ENCODE measurements at places on chromosomes 16 and 17.

DNA sequence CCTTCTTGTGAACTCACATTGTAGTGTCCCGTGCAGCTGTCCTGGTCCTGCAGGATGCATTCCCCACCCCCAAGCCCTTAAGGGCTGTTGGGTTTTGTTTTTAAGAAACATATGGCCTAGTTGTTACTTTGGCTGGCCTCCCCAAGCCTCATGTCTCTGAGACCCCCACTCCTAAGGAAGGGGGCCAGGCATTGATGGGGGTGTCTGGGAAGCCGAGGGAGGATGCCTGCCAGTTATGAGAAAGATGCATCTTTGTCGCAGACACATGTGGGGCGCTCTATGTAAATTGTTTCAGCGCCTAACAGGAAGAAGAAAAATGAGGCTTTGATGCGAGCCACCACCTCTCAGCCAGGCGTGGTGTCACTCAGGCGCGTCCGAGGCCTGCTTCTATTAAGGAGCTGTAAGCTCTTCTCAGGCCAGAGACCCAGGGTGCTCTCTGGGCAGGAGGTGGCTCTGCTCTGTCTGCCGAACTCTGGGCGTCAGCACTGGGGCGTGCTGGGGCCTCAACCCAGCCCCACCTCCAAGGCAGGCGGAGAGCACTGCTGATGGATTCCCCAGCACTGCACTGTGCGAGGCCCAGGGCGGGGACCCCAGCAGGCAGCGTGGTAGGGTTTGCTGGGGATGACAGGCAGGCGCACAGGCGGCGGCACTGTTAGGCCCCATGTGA, 70.6 kb downstream of the SREBF1 start:
- DNase-seq = no peak

GRCh38 chr16:88393034-88393433, 10.3 kb downstream of the ZNF469 start:
- no peak for DNase-seq

GRCh38 chr17:29215717-29216116, 30.9 kb upstream of the CRYBA1 start:
- no peak for DNase-seq

- no peak for DNase-seq
Observed at GRCh38 chr17:14759325-14759724, 458.4 kb downstream of the HS3ST3B1 start.

- DNase-seq = no peak
Observed at GRCh38 chr16:67137605-67138004, 13.2 kb downstream of the B3GNT9 start.

- DNase-seq = no peak
Observed at GRCh38 chr17:74702116-74702871, 10.4 kb downstream of the CD300LF start.

- no peak for DNase-seq
Observed at GRCh38 chr17:65813306-65813705, 251.9 kb upstream of the AXIN2 start.

GRCh38 chr16:72908362-72909167, 139.4 kb downstream of the ZFHX3 start:
- no peak for DNase-seq

DNA sequence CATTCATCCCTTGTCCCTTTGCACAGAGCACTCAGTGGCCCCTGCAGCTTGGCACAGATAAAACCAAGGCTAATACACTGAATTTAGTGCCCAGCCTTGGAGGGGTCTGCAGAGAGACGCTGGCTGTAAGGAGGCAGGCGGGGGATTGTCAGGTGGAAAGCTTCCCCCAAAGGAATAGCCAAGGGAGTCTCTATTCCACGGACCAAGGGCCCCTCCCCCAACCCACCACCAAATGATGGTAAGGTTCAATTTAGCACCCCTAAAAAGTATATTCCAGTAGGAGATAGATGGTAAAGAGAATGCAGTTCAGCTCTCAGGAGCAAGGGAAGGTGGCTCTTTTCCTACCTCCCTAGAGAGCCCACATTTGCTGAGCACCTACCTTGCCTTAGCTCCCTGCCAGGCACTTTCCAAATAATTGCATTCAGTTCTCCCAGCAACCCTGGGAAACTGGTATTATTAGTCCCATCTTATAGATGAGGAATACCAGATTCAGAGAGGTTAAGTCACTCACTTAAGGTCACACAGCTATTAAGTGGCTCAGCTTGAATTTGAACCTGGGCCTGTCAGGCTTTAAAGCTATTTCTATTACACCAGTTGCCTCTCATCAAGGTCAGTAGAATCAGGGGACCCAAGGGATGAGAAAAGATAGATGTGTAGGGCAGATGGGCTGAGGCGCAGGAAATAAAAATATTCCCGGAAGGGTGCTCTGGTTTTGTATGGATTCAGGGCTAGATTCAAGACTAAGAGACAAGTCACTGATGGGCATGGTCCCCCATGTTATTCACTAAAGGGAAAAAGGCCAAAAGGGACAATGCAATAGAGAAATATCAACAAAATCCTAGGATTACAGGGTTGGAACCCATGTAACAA, 20.0 kb upstream of the ZFHX3 start:
- DNase-seq = no peak

GRCh38 chr17:49117587-49118230, 14.9 kb upstream of the B4GALNT2 start:
- no peak for DNase-seq

DNA sequence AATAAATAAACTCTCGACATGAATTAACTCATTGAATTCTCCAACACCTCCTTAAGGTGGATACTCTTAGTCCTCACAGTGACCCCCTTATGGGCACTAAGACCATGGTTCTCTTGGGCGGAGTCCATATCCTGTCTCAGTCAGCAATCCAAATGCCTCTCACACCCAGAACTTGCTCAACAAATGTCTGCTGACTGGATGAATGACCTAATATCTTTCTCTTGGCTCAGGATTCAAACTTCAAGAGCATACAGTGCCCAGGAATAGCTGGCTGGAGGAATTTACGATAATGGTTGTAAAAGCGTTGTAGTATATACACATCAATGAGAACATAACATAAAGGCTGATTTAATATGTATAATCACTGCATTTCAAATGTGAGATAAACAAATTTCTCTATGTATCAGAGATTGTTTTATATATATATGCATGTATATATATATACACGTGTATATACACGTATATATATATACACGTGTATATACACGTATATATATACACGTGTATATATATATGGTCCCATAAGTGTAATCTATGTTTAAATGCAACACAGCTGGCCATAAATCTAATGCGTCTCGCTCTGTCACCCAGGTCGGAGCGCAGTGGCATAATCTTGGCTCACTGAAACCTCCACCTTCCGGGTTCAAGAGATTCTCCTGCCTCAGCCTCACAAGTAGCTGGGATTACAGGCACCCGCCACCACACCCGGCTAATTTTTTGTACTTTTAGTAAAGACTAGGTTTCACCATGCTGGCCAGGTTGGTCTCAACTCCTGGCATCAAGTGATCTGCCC, 6.5 kb upstream of the UBB start:
- no peak for DNase-seq

GRCh38 chr17:1714427-1714979, 4.3 kb upstream of the TLCD2 start:
- no peak for DNase-seq

DNA sequence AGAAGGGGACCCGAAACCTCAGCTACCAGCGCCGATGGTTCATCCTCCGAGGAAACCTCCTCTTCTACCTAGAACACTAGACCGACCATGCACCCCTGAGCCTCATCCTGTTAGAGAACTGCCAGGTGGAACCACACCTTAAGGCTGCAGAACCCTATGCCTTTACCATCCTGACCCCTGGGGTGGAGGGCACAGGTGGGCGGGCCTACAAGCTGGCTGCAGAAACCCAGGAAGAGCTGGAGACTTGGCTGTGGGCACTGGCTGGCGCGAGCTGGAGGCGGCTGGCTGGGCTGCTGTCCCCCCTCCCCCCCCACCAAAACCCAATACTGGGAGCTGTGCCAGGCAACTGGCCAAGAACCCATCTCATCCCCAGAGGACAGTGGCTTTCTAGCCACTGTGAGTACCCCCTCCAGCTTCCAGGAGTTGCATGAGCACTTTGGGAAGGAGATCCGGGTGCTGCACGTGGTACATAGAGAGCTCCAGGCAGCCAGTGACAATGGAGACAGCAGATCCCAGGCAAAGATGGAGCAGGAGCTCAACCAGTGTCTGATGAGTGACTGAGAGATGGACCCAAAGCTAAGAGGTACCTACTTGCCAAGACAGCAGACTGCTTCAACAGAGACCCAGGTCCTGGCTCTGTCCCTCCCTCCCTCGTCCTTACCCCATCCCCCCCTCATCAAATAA, 1.4 kb upstream of the CD2BP2 start:
- no peak for DNase-seq

GRCh38 chr17:32584792-32585191, 98.0 kb downstream of the CDK5R1 start:
- no peak for DNase-seq

DNA sequence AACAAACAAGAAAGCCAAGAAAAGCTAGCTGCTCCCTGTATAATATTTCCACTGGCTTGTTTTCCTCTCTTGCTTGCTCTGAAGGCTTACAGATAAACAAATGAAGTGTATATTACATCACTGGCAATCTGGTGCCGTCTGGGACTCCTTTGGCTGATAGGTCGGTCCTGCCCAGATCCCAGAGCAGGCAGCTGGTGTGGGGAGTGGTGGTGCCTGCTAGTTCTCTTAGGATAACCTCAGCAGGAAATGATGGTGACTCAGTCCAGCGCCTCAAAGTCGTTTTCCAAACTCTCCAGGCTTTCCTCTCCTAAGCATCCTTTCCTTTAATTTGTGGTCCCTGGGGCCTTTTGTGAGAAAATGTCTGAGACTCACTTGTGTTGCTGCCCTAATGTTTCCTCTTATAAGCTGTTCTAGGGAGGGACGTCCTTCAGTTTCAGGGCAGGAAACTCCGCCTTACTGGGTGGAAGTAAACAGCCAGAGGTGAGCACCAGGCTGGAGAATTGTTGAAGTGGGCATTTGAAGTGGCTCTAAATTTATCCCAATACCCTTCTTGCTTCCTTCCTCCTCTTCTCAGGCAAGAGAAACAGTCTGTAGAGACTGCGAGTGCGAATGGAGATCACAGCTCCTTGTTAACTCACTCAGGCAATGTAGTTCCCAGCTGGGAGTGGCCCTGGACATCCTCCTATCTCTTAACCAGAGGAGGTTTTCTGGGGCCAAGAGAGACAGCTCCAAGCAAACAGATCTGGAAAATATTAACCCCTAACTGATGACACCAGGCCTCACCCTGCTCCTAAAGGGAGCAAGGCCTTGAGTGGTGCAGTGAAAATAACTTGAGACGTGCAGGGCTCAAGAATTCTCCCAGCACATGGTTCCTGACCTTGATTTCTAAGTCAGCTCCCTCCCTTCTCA, 34.9 kb downstream of the CD300LF start:
- DNase-seq = no peak

DNA sequence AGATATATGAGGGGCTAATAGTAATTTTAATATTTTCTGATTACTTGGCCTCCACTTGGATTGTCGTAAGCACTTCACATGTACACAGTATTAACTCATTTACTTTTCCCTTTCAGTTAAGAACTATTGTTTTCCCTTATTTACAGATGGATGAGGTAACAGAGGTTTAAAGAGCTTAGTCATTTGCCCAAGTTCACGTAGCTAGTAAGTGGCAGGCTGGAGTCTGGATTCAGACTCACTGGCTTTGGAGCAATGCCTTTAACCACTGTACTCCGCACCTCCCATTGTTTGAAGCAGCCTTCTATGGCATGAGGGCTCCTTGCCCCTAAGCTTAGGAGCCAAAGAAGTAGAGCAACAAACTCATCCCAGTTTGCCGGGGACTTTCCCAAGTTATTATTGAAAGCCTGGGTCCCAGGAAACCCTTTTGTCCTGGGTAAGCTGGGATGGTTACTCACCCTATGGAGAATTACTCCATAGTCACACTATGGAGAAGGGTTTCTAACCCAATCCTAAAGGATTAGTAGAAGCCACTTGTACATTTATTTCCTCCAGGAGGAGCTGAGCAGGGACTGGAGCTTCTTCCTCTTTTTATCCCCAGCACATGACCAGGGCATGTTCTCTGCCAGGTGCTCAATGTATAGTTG, 12.3 kb downstream of the FOXL1 start:
- DNase-seq = no peak

DNA sequence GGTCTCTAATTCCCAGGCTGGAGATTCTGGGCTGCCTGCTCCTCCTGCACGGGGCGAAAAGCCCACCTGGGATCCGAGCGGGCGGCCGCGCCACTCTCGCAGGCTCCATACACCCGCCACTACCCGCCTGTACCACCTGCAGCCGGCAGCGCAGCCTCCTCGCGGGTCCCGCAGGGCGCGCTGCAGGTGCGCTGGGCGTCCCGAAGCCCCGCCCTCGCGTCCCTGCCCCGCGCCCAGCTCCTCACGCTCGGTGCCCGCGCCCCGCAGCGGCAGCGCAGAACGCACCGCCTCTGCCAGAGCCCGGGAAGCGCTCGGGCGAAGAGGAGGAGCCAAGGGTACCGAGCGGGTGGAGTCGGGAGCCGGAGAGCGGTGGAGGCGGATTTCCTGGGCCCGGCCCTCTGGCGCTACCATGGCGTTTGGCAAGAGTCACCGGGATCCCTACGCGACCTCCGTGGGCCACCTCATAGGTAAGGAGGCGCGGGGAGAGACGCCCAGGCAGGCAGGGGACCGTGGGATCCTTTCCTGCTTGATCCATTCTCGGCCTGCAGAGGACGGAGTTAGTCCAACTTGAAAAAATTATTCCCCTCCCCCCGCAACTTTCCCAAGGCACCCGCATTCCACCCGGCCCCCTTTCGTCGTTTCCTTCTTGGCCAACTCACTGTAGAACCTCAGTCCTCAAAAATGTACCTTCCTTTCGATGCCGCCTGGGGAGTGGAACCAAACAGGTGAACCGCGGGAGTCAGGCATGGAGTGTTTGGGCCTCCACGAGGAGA, at the start of gene TOM1L1:
TOM1L1 (plus strand) TSS at position 396 of the 773 bp plus-strand sequence; CDS start at position 410, 14 bp downstream.
- peak; percentile 16 for DNase-seq

DNA sequence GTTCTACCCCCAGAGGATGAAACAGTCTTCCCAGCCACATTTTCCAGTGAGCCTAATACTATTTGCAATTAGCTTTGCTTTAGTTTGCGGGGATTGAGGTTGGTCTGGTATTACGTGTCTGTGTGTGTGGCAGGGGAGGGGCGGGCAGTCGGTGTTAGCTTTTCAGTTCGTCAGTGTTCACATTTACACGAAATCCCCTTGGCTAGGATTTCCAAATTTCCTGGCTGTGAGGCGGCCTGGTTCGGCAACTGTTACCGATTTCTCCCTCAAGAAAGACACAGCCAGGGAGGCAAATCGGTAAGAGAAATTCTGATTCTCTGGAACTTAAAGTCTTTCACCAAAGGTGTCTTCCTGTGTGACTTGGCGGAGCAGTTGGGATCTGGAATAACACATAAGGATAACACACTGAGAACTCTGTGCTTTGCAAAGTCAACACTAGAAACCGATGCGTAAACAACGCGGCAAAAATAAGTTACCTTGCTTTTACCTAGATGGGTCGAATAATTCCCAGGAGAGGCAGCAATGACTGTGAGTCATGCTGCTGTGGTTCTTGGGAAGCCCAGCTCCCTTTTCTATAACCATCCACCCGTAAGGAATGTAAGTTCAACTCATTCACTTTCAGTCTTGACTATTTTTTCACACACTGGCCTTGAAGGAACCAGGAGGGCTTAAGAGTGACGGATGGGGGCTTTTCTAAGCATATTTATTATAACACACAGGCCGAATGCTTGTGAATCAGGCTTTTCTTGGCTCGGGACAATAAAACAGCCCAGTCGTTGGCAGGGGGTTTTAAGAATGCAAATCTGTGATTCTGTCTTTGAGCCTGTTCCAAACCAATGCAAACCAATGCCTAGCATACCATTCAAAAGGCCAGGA, 24.2 kb downstream of the GPRC5B start:
- DNase-seq = no peak

- no peak for DNase-seq
Observed at GRCh38 chr16:19283637-19284036, 1.9 kb upstream of the CLEC19A start.

Data from stimulated activated naive CD8-positive, alpha-beta T cell treated with anti-CD3 and anti-CD28 coated beads, Interleukin-15, amount 100 ng/mL, for 72 hours (primary cell).